ENCODE measurements at places on chromosomes 6 and 20.

- no peak for DNase-seq
Measured at GRCh38 chr20:23299673-23300050, 50.9 kb upstream of the NXT1 start.

DNA sequence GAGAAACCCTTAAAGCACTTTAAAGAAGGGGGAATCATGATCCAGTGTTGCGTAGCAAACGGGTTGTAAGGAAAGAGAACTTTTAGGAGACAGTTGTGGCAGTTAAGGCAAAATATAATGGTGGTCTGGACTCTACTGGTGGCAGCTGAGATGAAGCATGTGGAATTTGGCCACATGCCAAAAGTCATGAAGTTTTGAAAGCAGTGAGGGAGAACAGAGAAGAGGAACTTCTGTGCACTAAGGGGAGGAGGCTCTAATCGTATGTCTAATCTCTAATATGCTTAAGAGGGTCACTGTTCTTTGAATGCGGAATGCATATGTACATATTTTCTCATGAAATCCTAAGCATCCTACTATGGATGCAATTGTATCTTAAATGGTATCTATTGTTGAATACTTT is 91.5 kb downstream of the RIMS1 start:
- DNase-seq = no peak

DNA sequence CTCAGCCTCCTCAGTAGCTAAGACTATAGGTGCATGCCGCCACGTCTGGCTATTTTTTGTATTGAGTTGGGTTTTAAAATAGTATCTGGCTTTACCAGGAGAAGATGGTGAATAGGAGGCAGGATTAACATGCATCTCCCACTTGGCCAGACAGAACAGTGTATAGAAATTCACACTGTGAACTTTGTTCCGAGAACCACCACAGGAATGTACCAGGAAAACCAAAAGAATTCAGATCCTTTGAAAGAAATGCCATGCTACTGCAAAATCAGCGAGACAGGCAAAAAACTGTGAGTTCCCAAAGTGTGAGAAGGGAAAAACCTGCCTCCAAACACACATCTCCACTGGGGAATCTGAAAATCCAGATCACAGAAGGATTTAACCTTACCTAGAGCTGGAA is 327.6 kb downstream of the NKAIN2 start:
- peak; percentile 32 for DNase-seq

DNA sequence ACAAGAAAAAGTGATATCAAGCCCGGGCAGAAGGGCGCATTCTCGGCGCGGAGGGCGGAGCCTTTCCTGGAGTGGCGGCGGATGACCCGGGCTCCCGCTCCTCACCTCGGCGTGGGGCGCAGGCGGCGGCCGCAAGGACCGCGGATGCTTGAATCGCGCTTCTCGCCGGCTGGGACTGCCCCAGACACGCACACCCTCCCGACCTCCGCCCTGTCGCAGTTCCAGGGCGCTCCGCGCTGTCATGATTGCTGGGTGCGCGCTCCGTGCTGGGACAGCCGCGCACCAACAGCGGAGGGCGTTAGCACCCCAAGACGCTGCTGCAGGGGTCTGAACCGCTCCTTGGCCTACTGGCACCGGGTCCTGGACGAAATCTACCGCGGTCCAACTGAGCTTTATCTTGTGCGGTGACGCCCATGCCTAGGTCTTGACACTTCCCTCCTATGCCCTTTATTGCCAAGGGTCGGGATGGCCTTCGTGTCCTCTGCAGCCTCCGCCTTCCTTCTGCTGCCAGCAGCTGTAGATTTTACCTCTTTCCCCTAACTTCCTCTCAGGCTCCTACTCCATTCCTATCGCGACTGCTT is 43.3 kb downstream of the IRAK1BP1 start:
- peak; percentile 13 for DNase-seq

DNA sequence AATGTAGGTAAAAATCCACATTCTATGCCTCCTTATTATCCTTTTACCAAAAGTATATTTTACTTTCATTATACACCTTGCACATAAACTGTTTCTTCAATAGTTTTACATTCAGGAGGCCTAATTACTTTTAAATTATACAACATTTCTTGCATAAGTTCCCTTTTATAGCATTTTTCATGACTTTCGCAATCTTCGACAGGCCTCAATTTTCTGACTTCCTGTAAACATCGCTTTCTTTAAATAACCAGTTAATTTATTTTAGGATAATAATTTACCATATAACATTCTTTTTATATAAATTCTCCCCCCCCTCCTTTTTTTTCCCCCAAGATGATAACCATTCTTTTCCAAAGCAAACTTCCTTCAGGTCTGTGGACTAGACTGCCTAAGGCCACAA is 9.2 kb downstream of the SLC35A1 start:
- no peak for DNase-seq

DNA sequence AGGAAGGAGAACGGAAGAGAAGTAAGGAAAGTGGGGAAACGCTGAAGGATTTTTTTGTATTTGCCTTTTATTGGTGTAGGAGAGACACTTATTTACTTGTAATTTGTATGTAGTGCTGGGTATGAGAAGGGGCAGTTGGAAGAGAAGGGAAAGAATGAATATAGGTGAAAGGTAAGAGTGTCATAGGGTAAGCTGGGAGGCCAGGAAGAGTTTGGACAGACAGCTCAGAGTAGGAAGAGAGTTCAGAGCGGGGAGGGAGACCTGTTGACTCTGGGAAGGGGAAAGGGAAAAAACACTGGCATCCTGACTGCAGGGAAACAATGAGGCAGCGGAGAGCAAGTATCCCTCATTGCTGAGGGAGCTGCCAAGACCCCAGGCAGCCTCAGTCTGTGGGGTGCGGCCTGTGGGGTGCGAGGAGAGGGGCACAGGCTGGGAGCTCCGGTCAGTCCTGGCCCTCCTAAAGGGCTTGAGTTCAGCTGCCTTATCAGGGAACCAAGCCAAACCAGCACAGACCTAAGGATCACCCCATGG is 3.1 kb downstream of the TRAF3IP2 start:
- no peak for DNase-seq
